Stimulated activated CD8-positive, alpha-beta memory T cell treated with anti-CD3 and anti-CD28 coated beads, Interleukin-7, amount 100 ng/mL, for 24 hours (primary cell): ENCODE measurements at places on chromosomes 12 and 14.

DNA sequence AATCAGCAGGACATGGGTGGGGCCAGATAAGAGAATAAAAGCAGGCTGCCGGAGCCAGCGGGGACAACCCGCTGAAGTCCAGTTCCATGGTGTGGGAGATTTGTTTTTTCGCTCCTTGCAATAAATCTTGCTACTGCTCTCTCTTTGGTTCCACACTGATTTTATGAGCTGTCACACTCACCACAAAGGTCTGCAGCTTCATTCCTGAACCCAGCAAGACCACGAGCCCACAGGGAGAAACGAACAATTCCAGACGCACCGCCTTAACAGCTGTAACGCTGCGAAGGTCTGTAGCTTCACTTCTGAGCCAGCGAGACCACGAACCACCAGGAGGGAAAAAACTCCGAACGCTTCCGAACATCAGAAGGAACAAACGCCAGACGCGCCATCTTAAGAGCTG is 2.8 kb upstream of the CNIH1 start:
- no peak for DNase-seq

DNA sequence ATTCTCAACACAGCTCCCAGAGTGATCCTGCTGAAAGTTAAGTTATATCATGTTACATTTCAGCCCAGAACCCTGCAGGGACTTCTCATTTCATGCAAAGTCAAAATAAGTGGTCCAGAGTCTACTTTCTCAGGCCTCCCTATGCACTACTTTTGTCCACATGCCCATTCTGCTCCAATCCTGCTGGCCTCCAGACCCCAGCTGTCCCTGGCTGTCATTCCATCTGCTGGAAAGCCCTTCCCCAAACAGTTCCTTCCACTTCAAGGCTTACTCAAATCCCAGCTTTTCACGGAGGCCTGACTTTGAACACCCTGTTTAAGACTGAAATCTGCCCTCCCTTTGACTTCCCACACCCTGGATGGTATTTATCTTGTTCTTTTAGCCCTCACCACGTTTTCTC is 109.8 kb upstream of the DNM1L start:
- no peak for DNase-seq

GRCh38 chr12:51222461-51222860 is 4.6 kb upstream of the POU6F1 start:
- no peak for DNase-seq

DNA sequence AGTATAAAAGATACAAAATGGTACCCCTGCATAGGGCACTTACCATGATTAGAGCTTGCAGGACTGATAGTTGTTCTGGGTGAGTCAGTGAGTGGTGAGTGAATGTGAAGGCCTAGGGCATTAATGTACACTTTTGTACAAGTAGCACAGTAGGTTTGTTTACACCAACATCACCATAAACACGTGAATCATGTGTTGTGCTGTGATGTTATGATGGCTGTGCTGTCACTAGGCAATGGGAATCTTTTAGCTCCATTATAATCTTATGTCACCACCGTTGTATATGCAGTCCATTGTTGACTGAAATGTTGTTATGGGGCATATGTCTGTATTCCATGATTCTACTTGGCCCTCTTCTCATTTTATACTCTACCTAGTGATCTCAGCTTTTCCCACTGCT is 11.8 kb downstream of the NUBPL start:
- DNase-seq = no peak

- no peak for DNase-seq
Observed at GRCh38 chr14:52650774-52651173, 44.6 kb downstream of the ERO1A start.

GRCh38 chr14:38987781-38988180 is 115.3 kb downstream of the SEC23A start:
- no peak for DNase-seq

- peak; percentile 39 for DNase-seq
Observed at GRCh38 chr12:64610660-64611340, 505 bp downstream of the RASSF3 start.

DNA sequence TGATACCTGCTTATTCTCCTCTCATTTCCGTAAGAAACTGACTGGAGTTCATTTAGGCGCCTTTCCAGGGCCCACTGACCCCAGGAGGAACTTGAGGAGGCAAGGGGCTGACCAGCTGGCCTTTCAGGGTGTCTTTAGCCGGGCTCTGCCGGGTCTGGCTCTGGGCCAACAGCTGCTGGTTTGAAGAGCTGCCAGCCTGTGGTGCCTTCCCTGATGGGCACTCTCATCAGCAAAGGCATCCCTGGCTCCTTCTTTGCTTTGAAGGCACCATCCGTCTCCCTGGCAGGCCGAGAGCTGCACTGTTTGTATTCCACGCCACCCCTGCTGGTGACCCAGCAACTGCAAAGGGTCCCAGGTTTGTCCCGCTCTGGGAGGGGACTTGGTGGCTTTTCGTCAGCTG is 42.0 kb downstream of the IQSEC3 start:
- no peak for DNase-seq

GRCh38 chr12:49368240-49368600 is 958 bp downstream of the SPATS2 start:
- DNase-seq = no peak

DNA sequence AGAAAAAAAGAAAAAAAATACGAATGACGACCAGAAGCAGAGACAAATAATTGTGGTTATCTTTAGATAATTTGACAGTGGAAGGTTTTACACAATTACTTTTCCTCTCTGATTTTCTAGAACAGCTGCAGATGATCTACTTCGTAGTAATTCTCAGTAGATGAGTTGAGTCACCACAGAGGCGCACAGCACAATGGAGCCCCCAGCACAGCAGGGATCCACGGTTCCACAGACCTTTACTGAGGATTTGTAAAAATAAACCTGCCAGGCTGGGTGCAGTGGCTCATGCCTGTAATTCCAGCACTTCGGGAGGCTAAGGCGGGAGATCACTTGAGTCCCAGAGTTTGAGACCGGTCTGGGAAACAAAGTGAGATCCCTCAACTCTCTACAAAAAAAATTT is 29.3 kb downstream of the AMN start:
- no peak for DNase-seq

- DNase-seq = no peak
Observed at GRCh38 chr12:118052324-118053070, 8.5 kb downstream of the WSB2 start.
